K562 (cell line): ENCODE measurements at places on chromosomes 2 and 18. TPM values are rescaled to one million over a fixed set of nuclear protein-coding genes. Genes with fewer than 3 reads are reported as not detected.

DNA sequence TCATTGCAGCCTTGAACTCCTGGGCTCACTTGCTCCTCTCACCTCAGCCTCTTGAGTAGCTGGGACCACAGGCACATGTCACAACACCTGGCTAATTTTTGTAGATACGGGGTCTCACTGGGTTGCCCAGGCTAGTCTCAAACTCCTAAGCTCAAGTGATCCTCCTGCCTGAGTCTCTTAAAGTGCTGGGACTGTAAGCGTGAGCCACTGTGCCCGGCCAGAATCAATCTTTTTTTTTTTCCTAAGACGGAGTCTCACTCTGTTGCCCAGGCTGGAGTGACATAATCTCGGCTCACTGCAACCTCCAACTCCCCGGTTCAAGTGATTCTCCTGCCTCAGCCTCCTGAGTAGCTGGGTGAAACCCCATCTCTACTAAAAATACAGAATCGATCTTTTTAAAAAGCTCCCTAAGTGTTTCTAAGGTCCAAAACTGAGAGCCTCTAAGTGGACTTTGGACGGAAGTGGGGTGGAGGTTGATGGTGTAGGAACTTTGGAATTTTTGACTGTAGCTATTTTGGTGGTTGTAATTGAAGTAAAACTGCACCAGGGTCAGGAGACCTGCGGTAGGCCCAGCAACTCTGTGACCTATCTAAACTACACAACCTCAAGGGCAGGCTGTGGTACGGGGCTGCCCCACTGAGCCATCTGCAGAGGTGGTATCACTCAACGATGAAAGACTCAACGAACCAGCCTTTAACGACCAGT is 82.9 kb downstream of the POLR1A start:
- DNase-seq: no peak

DNA sequence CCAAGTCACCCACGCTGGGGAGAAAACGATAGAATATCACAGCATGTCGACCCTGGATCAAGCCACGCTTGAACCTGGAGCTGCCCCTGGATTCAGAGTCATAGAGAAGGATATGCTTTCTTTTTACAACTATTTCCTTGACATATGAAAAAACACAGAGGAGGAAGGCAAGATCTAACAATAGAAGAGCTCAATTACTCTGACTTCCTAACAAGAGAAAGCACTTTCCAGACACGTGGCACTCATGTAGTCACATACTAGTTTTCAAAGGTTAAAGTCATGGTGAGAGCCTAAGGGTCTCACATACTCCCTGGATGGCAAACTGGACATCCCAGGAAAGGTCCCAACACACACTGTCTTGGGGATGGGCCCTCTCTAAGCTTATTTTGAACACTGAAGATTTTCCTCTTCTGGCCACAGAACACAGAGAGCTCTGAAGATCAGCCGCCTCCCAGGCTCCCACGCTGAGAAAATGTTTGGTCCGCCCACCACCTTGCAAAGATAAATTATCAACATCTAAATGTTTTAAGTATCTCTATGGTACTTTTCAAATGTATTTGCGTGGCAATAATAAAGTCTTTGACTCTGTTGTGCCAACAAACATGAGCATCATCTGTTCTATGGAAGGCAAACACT is 4.9 kb downstream of the PXDN start:
- DNase-seq: no peak

The SMC6 gene
- 46.6 and 51.5 TPM in 2 replicates for total RNA-seq

DNA sequence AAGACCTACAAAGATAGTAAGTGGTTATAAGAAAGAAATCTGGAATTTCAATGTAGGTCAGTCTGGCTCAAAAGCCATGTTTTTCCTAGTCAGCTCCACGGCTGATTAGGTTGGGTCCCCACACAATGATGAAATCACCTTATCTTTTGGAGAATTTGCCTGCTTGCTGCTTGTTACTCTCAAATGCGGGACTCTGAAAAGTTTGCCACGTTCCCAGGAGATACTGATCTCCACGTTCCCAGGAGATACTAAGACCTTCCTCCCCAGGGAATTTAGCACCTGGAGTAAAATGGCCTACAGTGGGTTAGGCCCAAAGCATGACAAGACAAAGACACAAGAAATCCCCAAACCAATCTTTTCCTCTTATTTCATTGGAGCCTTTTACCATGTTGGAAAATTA is 449.6 kb downstream of the TNS1 start:
- DNase-seq: no peak

- DNase-seq: no peak
These were observed 27.6 kb downstream of the MBP start for GRCh38 chr18:77105028-77105427.

The SMAD4 gene
- 45.4 and 49.6 TPM in 2 replicates for total RNA-seq

The LHCGR gene
- total RNA-seq: not detected in 2 replicates

The OR6B2 gene
- not detected in 2 replicates for total RNA-seq

GRCh38 chr2:174874085-174874484 is 109.8 kb upstream of the CHRNA1 start:
- DNase-seq: no peak

- no peak for DNase-seq
These were observed 204.3 kb upstream of the ZC3H15 start for GRCh38 chr2:186281726-186282125.

The PGAP1 gene
- total RNA-seq: 0.64 and 0.74 TPM in 2 replicates

The EFHD1 gene
- 5.1 and 5.2 TPM in 2 replicates for total RNA-seq

The POMC gene
- not detected in 2 replicates for total RNA-seq

DNA sequence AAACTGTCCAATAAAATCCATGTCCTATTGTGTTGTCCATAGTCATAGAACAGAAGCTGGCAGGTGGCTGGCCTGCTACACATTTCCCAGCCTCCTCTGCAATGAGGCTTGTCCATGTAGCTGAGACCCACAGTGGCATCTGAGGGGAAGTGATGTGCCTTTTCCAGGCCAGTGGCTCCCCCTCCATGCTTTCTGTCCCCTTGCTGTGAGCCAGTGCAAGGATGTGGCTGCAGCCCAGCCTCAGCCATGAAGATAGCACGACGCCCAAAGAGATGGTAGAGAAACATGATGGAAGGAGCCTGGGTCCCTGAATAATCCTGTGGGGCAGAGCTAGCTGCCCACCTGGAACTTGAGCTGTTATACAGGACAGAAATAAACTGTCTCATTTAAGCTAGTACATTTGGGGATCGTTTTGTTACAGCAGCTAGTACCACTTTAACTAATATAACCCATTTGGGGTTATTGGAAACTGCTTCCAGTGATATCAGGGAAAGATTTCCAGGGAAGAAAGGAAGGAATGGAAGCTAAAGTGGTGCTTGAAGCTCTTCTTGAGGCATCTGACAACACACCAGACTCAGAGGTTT is 40.3 kb downstream of the SFXN5 start:
- DNase-seq: no peak

GRCh38 chr2:220963076-220963475 is 609.0 kb downstream of the EPHA4 start:
- no peak for DNase-seq
